ENCODE measurements at places on chromosomes 1 and 21. TPM values are rescaled to one million over a fixed set of nuclear protein-coding genes. Genes with fewer than 3 reads are reported as not detected.

Gene CAMK2N1
- total RNA-seq: 5.4 TPM

- H3K4me3 ChIP-seq: no peak overlapping the region
- H3K27me3 ChIP-seq: no peaks in the 10 kb centered on the region
These were observed 33.3 kb upstream of the CSF1 start for GRCh38 chr1:109877317-109877771.

GRCh38 chr1:234779160-234779538 is 169.2 kb upstream of the IRF2BP2 start:
- H3K36me3 ChIP-seq: no peaks in the 10 kb centered on the region
- no peak overlapping the region for H3K27ac ChIP-seq
- peaks cover 6% of the 10 kb centered on the region for H3K4me1 ChIP-seq
- no peak for DNase-seq
- H3K27me3 ChIP-seq: no peaks in the 10 kb centered on the region
- no peak overlapping the region for H3K4me3 ChIP-seq

Gene PRELP
- 14.8 TPM for total RNA-seq

DNA sequence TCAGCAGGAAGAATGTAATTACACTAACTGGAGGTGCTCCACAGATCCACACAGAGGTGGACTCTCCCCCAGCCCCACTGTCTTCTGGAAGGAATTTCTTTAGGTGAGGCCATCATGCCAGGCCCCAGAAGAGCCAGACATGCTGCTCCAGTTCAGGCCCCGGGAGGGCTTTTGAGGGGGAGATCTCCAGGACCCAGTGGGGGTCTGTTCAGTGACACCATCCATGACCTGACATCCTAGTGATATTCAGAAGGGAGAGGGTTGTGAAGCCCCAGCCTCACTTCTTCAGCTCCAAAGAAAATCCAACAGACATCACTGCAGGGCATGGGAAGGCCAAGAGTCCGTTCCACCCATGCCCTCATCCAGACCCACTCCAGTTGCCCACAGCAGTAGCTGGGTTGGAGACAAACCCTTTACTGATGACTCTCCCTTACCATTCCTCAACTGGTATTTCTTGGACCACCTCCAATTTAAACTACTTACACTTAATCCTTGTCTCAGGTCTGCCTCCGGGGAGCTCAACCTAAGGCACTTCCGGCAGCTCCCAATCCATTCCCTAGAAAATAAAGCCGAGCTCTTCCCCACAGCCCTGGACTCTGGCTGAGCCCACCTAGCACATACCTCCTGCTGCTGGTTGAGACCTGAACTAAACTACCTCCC is 39.2 kb downstream of the CSMD2 start:
- H3K4me3 ChIP-seq: no peak overlapping the region
- no peaks in the 10 kb centered on the region for H3K36me3 ChIP-seq
- no peak overlapping the region for H3K27ac ChIP-seq
- no peaks in the 10 kb centered on the region for H3K4me1 ChIP-seq
- no peak for DNase-seq

Gene CENPL
- 1.0 TPM for total RNA-seq

GRCh38 chr1:66248746-66249145 is 285.2 kb upstream of the SGIP1 start:
- no peak overlapping the region for H3K4me3 ChIP-seq
- no peaks in the 10 kb centered on the region for H3K27me3 ChIP-seq
- H3K36me3 ChIP-seq: no peaks in the 10 kb centered on the region
- no peaks in the 10 kb centered on the region for H3K4me1 ChIP-seq
- no peak for DNase-seq

GRCh38 chr1:240734001-240734400 is 122.0 kb upstream of the GREM2 start:
- DNase-seq: no peak
- H3K27ac ChIP-seq: no peak overlapping the region
- H3K4me1 ChIP-seq: no peaks in the 10 kb centered on the region
- H3K27me3 ChIP-seq: no peaks in the 10 kb centered on the region

DNA sequence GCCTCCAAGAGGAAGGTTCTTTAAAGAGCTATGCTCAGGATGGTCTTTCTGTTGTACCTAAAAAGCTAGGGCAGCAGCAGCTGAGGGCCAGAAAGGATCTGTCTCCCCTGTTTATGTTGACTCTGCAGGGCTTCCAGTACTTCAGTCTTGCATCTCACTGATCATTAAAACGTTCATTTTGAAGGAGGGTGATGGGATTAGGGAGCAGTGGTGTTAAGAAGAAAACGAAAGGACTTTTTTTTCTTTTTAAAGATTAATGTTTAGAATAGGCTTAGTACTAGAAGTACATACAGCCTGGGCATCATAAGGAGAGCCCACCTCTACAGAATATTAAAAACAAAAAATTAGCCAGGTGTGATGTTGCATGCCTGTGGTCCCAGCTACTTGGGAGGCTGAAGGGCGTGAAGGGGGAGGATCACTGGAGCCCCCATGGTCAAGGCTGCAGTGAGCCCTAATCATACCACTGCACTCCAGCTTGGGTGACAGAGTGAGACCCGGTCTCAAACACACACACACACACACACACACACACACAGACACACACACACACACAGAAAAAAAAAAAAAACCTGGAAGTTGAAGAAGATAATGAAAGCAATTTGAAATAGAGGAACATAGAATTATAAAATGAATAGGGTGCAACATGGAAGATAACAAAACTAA is 2.9 kb downstream of the CR1L start:
- DNase-seq: no peak
- H3K4me3 ChIP-seq: no peak overlapping the region
- H3K27ac ChIP-seq: no peak overlapping the region
- no peaks in the 10 kb centered on the region for H3K36me3 ChIP-seq
- no peaks in the 10 kb centered on the region for H3K27me3 ChIP-seq

Gene NID1
- 28.5 TPM for total RNA-seq

Gene SPATA45
- not detected for total RNA-seq

GRCh38 chr1:28248273-28249012 is 10.9 kb upstream of the SESN2 start:
- H3K4me1 ChIP-seq: peaks cover 60% of the 10 kb centered on the region
- peak; percentile 85 for DNase-seq
- H3K27ac ChIP-seq: peak overlapping the region; percentile 90
- no peaks in the 10 kb centered on the region for H3K36me3 ChIP-seq
- no peak overlapping the region for H3K4me3 ChIP-seq

- H3K27me3 ChIP-seq: no peaks in the 10 kb centered on the region
- H3K36me3 ChIP-seq: peaks cover 2% of the 10 kb centered on the region
- peaks cover 6% of the 10 kb centered on the region for H3K4me1 ChIP-seq
- DNase-seq: no peak
These were observed 54.0 kb downstream of the AHDC1 start for GRCh38 chr1:27549807-27550408.

- no peaks in the 10 kb centered on the region for H3K36me3 ChIP-seq
- DNase-seq: no peak
- H3K4me3 ChIP-seq: no peak overlapping the region
- peaks cover 15% of the 10 kb centered on the region for H3K4me1 ChIP-seq
- no peaks in the 10 kb centered on the region for H3K27me3 ChIP-seq
- H3K27ac ChIP-seq: no peak overlapping the region
These were observed 11.1 kb downstream of the PRXL2B start for GRCh38 chr1:2597441-2598328.

DNA sequence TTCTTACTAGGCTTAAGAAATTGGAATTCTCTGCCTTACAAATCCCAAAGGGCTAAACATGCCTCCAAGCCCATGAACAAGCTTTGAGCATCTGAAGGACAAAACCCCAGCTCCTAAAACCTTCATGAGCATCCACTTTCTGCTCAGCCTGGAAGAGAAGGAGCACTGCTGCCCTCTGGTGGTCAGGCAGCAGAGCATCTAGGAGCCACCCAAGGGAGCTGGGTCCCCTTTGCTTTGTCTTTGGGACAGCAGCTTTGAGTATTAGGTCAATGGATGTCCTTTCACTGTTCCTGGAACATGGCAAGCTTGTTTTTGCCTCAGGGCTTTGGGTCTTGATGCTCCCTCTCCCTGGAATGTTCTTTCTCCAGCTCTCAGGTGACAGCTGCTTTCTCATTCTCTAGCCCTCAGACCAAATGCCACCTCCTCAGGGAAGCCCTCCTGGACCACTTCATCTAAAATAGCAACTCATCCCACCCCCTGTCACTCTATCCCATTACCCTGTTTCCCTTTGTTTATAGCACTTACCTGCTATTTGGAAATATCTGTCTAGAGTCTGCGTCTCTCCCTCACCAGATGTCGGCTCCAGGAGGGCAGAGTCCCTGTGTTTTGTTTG is 25.7 kb downstream of the RAB7B start:
- H3K4me1 ChIP-seq: peaks cover 11% of the 10 kb centered on the region
- H3K4me3 ChIP-seq: no peak overlapping the region
- no peaks in the 10 kb centered on the region for H3K36me3 ChIP-seq
- H3K27me3 ChIP-seq: no peaks in the 10 kb centered on the region
- peak; percentile 76 for DNase-seq
- H3K27ac ChIP-seq: no peak overlapping the region

- H3K27ac ChIP-seq: no peak overlapping the region
- DNase-seq: no peak
- no peak overlapping the region for H3K4me3 ChIP-seq
- no peaks in the 10 kb centered on the region for H3K4me1 ChIP-seq
- no peaks in the 10 kb centered on the region for H3K27me3 ChIP-seq
These were observed 30.0 kb downstream of the CDK18 start for GRCh38 chr1:205534444-205534985.

Gene KCNE2
- total RNA-seq: not detected

DNA sequence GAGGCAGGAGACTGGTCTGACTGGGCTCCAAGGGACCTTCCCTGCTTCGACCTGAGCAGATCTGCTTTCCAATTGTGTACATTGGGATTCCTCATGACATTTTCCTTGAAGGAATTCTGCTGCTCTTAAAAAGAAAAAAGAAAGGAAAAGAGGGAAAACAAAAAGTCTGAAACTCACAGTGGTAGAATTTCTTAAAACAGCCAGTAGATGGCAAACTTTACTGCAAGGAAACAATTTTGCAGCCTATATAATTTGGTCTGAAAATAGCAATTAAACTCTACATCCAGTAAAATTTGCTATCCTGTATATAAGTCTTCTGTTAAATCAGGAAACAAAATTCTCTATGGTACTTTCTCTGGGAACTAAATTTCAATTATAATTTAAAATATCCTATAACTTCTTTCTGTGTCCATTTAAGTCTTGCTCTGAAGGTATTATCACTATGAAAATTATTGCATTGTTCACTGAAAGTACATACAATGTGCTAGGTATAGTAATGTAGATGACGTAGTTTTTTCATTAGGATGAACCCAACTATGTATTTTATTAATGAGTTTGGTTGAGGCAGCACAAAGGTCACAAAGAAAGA is 59.8 kb downstream of the CRB1 start:
- H3K4me1 ChIP-seq: no peaks in the 10 kb centered on the region
- no peak overlapping the region for H3K27ac ChIP-seq
- no peak for DNase-seq
- H3K36me3 ChIP-seq: no peaks in the 10 kb centered on the region
- H3K27me3 ChIP-seq: no peaks in the 10 kb centered on the region

- H3K27ac ChIP-seq: no peak overlapping the region
- no peak overlapping the region for H3K4me3 ChIP-seq
- no peaks in the 10 kb centered on the region for H3K27me3 ChIP-seq
- no peaks in the 10 kb centered on the region for H3K4me1 ChIP-seq
- DNase-seq: no peak
These were observed 28.3 kb upstream of the TNFRSF1B start for GRCh38 chr1:12138196-12139168.

GRCh38 chr1:101474039-101474665 is 237.3 kb downstream of the S1PR1 start:
- H3K27ac ChIP-seq: no peak overlapping the region
- no peak for DNase-seq
- no peaks in the 10 kb centered on the region for H3K27me3 ChIP-seq

- no peak overlapping the region for H3K4me3 ChIP-seq
- H3K4me1 ChIP-seq: no peaks in the 10 kb centered on the region
- H3K36me3 ChIP-seq: no peaks in the 10 kb centered on the region
- H3K27me3 ChIP-seq: no peaks in the 10 kb centered on the region
These were observed 97.2 kb upstream of the ARTN start for GRCh38 chr1:43836267-43836951.

DNA sequence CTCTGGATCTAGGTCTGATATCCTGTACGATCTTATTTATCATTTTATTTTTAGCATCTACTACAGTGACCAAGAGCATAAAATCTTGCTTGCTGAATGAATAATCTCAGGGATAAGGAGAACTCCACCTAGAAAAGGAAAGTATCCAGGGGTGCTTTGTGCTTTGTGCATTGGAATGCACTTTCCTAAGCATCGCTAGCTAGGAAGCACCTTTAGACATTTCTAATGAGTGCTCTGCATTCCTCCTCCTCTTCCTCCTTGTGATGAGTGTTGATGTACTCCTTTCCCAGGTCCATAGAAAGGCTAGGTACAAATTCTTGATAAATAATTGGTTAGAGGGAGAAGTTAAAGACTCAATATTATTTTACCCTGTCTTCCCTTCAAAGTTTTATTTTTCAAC is 31.4 kb downstream of the TCEANC2 start:
- H3K27me3 ChIP-seq: no peaks in the 10 kb centered on the region
- H3K4me3 ChIP-seq: no peak overlapping the region
- H3K4me1 ChIP-seq: peaks cover 13% of the 10 kb centered on the region
- no peak overlapping the region for H3K27ac ChIP-seq
- H3K36me3 ChIP-seq: no peaks in the 10 kb centered on the region

Gene VTCN1
- 23.1 TPM for total RNA-seq

GRCh38 chr1:89179343-89179742 is 3.5 kb upstream of the GBP7 start:
- H3K4me1 ChIP-seq: no peaks in the 10 kb centered on the region
- H3K27ac ChIP-seq: no peak overlapping the region
- H3K27me3 ChIP-seq: no peaks in the 10 kb centered on the region
- no peaks in the 10 kb centered on the region for H3K36me3 ChIP-seq
- DNase-seq: no peak
- no peak overlapping the region for H3K4me3 ChIP-seq

Gene RAP1GAP
- total RNA-seq: 46.5 TPM

- DNase-seq: no peak
- H3K27ac ChIP-seq: no peak overlapping the region
- H3K27me3 ChIP-seq: no peaks in the 10 kb centered on the region
- peaks cover 18% of the 10 kb centered on the region for H3K4me1 ChIP-seq
These were observed 33.3 kb downstream of the LAMB3 start for GRCh38 chr1:209618756-209619420.

- H3K27ac ChIP-seq: no peak overlapping the region
- H3K4me1 ChIP-seq: no peaks in the 10 kb centered on the region
- H3K36me3 ChIP-seq: no peaks in the 10 kb centered on the region
- no peak for DNase-seq
These were observed 189.8 kb upstream of the PLXNA2 start for GRCh38 chr1:208433971-208434370.

DNA sequence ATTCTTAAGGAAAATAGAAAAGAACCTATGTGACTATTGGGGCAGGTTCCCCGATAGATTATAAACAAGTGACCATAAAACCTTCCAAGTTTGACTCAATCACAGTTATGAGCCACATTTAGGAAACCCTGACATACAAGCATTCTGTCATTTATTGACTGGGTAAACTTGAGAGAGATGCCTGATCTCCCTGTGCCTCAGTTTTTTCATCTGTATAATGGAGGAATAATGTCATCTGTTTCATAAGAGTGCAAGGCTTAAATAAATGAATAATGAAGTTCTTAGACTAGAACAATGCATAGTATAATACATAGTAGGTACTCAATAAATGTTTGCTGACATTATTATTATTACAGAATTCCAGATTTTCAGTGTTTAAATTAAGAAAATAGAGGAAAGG is 18.9 kb upstream of the EEIG2 start:
- H3K27ac ChIP-seq: no peak overlapping the region
- H3K4me3 ChIP-seq: no peak overlapping the region
- H3K4me1 ChIP-seq: no peaks in the 10 kb centered on the region
- no peaks in the 10 kb centered on the region for H3K27me3 ChIP-seq
- H3K36me3 ChIP-seq: no peaks in the 10 kb centered on the region
- no peak for DNase-seq

Gene SDC3
- 19.1 TPM for total RNA-seq

GRCh38 chr1:13956393-13956792 is 256.4 kb downstream of the PRDM2 start:
- H3K4me3 ChIP-seq: no peak overlapping the region
- no peak for DNase-seq
- H3K27ac ChIP-seq: no peak overlapping the region
